NCI-H774 (cell line): ENCODE measurements at places on chromosomes 2 and 18.

- DNase-seq: no peak
These were observed 600 bp downstream of the KATNAL2 start for GRCh38 chr18:46917803-46918600.

DNA sequence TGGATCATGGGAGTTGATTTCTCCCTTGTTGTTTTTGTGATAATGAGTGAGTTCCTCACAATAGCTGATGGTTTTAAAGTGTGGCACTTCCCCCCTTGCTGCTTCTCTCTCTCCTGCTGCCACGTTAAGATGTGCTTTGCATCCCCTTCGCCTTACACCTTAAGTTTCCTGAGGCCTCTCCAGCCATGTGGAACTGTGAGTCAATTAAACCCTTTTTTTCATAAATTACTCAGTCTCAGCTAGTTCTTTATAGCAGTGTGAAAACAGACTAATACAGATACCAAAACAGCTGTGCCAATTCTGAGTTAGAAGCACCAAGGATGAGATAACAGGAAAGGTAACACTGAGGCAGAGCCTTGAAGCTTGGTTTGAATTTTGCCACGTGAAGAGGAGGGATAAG, 44.7 kb downstream of the ITSN2 start:
- DNase-seq: no peak

DNA sequence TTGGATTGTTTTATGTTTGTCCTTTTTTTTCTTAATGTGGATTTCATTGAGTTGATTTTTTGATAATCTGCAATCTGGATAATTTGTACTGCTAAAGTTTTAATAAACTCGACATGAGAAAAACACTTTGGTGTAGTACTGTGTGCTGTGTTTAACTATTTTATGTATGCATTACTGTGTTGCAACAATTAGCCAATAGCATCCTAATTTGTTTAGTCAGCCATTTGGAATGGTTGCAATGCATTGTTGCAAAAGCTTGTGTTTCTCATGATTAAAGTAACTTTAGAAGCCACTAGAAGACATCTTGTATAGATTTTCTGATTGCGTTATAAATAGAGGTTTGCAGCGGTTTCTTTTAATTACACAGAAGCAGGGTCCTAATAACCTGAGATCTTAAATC, 53.5 kb downstream of the PPIG start:
- no peak for DNase-seq

- DNase-seq: no peak
These were observed 1108.1 kb upstream of the DDX18 start for GRCh38 chr2:116706396-116706795.
